H4 (cell line): ENCODE measurements at places on chromosomes 13 and 19. TPM values are rescaled to one million over a fixed set of nuclear protein-coding genes. Genes with fewer than 3 reads are reported as not detected.

Gene ZNF723
- total RNA-seq, result 0.14 TPM in 1 of 2 replicates, not detected in the other

Gene KLHL1
- not detected in 2 replicates for total RNA-seq

Gene FAM216B
- total RNA-seq, result not detected in 2 replicates

Gene TSHZ3
- 5.4 and 7.1 TPM in 2 replicates for total RNA-seq

Gene SLC10A2
- not detected in 2 replicates for total RNA-seq

Gene TMC4
- not detected in 2 replicates for total RNA-seq

Gene CYP4F2
- total RNA-seq, result 0.70 and 3.8 TPM in 2 replicates

Gene CPB2
- total RNA-seq, result not detected in 2 replicates

Gene DIS3
- 16.5 and 20.9 TPM in 2 replicates for total RNA-seq

Gene ZNF418
- total RNA-seq, result 0.50 TPM in 1 of 2 replicates, not detected in the other

Gene LGALS7B
- total RNA-seq, result not detected in 2 replicates

Gene DMKN
- total RNA-seq, result 19.6 and 34.6 TPM in 2 replicates

Gene WBP4
- total RNA-seq, result 3.1 and 5.2 TPM in 2 replicates

Gene TEKTIP1
- not detected in 2 replicates for total RNA-seq

Gene SCAMP4
- total RNA-seq, result 66.3 and 68.3 TPM in 2 replicates

Gene CYP4F12
- total RNA-seq, result 3.6 and 6.3 TPM in 2 replicates

Gene IFI30
- total RNA-seq, result 156 and 172 TPM in 2 replicates

Gene OR4F17
- total RNA-seq, result not detected in 2 replicates

Gene MICOS13
- 38.1 and 52.7 TPM in 2 replicates for total RNA-seq

Gene MBD3L3
- not detected in 2 replicates for total RNA-seq

Gene IGFLR1
- total RNA-seq, result 6.2 and 31.2 TPM in 2 replicates

Gene PABPC3
- 0.04 and 0.06 TPM in 2 replicates for total RNA-seq

Gene RGL3
- total RNA-seq, result 0.14 TPM in 1 of 2 replicates, not detected in the other

Gene NFILZ
- not detected in 2 replicates for total RNA-seq

Gene ZNF569
- total RNA-seq, result 5.7 TPM in 2 replicates

Gene PLPPR3
- total RNA-seq, result 0.14 TPM in 1 of 2 replicates, not detected in the other

Gene IGSF23
- not detected in 2 replicates for total RNA-seq

Gene CBY2
- total RNA-seq, result not detected in 2 replicates

Gene KASH5
- total RNA-seq, result not detected in 2 replicates

Gene EVI5L
- total RNA-seq, result 7.9 and 12.6 TPM in 2 replicates

Gene ZNF180
- 5.8 and 7.6 TPM in 2 replicates for total RNA-seq

Gene MCOLN1
- 3.9 and 5.8 TPM in 2 replicates for total RNA-seq

Gene ZNF491
- total RNA-seq, result not detected in 2 replicates

Gene PSPN
- 0.55 and 0.77 TPM in 2 replicates for total RNA-seq

Gene PRSS57
- not detected in 2 replicates for total RNA-seq

Gene KLK3
- total RNA-seq, result not detected in 2 replicates

Gene BRSK1
- total RNA-seq, result 4.6 and 13.1 TPM in 2 replicates
